Progenitor cell of endocrine pancreas (in vitro differentiated cells): ENCODE measurements at places on chromosomes 4 and X. TPM values are rescaled to one million over a fixed set of nuclear protein-coding genes. Genes with fewer than 3 reads are reported as not detected.

DNA sequence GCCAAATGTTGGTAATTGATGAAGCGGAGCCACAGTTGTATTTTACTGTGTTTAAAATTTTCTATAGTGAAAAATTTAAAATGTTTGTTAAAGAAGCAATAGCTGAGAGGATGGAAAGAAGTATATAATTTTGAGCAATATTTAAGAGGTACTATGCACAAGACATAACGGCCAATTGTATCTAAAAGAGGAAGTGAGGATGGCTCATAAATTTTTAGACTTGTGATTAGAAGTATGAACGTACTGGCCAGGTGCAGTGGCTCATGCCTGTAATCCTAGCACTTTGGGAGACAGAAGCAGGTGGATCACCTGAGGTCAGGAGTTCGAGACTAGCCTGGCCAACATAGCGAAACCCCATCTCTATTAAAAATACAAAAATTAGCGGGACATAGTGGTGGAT is 12.7 kb upstream of the HHIP start:
- DNase-seq = no peak

GRCh38 chrX:119398587-119398973 is 556 bp upstream of the SLC25A43 start:
- DNase-seq = no peak

DNA sequence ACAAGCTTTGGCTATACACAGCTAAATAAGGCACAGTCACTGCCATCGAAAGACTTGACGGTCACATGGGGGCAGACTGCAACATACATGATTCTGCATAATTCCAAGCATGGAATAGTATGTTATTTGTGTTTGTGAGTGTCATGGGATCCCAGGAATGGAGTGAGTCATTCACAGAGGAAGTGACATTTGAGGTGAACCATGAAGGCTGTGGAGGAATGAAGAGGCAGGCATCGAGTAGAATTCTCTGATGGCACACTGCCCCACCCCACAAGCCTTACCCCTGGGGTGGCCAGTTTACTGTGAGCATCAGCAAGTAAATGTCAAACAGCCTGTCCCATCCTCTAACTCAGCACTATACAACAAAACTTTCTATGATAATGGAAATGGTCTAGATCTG is 619.7 kb downstream of the MID1IP1 start:
- no peak for DNase-seq

GRCh38 chr4:126512979-126513378 is 1119.8 kb upstream of the INTU start:
- DNase-seq = no peak

DCAF16 gene
- 63.1 and 72.3 TPM in 2 replicates for total RNA-seq

GRCh38 chrX:23435575-23435974 is 100.9 kb downstream of the PTCHD1 start:
- DNase-seq = no peak

DNA sequence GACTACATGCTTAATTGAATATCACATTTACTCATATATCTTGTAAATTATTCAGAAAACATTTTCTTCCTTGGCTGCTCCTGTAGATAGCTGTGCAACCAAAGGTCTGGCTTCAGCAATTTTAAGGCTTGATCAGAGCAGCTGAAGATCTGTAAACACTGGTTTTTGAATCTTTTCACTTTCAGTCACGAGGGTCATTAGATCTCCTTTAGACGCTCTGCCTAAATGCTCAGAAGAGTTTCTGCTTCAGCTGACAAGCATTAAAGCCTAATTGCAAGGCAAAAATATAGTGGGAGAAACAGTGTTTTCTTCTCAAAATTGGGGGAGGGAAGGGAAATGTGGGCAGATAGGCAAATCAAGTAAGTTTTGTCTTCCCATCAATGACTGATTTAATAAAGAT is 25.7 kb downstream of the TRPC5 start:
- no peak for DNase-seq

NPY1R gene
- total RNA-seq = 12.9 and 13.7 TPM in 2 replicates

DNA sequence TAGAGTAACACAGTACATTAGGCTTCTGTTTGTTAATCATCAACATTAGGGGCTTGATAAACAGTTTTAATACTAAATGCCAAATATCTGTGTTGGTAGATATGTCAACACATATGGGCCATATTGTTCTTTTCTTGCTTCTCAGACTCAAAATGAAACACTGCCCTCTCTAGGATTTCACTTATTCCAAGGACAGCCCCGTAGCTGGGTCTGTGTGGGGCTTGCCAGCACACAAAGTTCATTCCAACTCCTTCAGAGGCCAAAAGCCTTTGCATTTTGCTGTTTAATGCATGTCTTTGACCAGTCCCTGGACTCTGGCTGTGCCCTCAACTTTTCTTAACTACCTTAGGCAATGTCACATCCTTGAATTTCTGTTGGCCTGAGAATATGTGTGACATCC is 102.0 kb upstream of the ZNF827 start:
- no peak for DNase-seq

GRCh38 chr4:156473151-156473550 is 498.4 kb downstream of the PDGFC start:
- no peak for DNase-seq

- no peak for DNase-seq
Observed at GRCh38 chr4:182808673-182809416, 108.3 kb downstream of the DCTD start.
